ENCODE measurements at places on chromosomes 6 and 20.
A peak's percentile ranks its signal among the peaks of the same experiment; 100 is the strongest.

DNA sequence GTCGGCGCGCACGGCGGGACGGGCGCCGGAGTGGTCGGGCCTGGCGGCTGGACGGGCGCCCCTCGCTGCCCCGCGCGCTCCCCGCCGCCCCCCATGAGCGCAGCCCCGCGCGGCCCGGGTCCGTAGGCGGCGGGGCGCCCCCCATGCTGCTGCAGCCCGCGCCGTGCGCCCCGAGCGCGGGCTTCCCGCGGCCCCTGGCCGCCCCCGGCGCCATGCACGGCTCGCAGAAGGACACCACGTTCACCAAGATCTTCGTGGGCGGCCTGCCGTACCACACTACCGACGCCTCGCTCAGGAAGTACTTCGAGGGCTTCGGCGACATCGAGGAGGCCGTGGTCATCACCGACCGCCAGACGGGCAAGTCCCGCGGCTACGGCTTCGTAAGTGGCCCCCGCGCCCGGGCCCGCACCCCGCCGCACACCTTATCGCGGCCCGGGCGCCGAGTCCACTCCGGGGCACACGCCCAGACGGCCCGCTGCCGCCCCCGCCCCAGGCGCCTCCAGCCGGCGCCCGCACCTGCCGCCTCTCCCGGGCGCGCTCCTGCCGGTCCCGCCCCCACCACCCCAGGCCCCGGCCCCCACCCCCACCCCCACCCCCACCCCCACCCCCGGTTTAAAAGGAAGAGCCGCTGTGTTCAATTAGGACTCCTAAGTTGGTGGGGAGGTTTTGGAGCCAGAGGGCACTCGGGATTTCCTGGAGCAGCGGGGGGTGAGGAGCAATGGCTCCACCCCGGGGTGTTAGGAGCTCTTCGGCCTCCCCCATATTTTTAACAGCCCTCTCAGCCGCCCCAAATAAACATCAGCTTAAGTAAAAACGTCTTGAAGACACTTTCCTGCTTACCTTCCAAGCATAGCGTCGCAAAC, 474 bp downstream of the RBM38 start:
- no peak for DNase-seq

DNA sequence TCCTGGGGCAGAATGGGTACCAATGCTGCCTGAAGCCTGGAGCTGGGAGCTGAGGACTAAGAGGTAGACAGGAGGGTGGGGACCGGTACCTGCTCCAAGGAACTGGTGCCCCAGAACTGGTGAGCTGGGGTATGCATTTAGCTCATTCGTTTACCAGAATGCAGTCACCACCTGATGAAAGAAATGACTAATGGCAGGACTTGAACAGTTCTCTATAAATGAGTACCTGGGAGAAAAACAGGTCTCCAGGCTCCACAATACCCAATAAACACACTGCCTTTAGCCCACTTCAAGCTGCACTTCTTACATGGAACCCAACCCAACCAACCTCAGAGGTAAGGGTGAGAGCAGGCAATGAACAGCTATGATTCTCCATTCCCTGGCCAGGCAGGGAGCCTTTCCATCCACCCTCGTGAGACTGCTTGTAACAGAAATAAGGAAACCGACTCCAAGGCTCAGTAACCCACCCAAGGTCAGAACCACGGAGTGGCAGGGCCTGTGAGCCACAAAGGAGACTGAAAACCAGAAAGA, 15.4 kb downstream of the FKBP1A start:
- DNase-seq, result no peak

GRCh38 chr6:155517294-155517693, 61.7 kb upstream of the NOX3 start:
- no peak for DNase-seq

DNA sequence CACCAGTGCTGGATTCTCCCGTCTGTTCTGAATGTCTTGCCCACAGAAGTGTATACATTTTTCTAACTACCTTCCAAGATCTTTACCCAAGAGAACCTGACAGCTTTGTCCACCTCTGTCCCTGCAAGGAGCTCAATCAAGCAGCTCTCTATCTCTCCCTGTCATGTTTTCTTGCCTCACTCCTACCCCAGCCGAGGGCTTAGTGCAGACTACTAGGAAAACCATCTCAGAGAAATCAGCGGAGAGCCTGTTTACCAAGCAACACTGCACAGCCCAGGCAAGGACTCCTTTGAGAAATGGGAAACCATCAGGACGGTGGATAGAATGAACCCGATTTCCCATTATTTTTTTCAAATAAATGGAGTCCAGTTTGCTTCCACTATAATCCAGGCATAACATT, 250.7 kb upstream of the JARID2 start:
- no peak for DNase-seq

GRCh38 chr20:51372176-51372803, 170.2 kb downstream of the NFATC2 start:
- peak; percentile 46 for DNase-seq

DNA sequence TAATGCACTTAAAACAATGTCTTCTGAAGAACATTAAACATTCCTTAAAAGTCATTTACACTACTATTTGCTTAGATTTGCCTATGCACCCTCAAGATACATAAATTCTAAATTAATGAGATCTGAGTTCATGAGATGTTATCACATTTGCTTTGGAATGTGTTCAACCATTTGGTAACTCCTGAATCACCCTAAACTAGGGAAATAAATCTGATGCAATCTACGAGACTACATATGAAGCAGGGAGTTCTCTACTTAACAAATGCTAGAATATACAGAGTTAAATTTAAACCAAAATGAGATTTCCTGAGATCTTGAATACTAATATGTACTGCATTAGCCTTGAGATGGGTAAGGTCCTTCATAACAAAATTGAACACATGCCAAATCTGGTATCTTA, 170.1 kb downstream of the CLIC5 start:
- DNase-seq, result no peak

GRCh38 chr6:99501762-99502161, 13.5 kb downstream of the USP45 start:
- DNase-seq, result no peak

DNA sequence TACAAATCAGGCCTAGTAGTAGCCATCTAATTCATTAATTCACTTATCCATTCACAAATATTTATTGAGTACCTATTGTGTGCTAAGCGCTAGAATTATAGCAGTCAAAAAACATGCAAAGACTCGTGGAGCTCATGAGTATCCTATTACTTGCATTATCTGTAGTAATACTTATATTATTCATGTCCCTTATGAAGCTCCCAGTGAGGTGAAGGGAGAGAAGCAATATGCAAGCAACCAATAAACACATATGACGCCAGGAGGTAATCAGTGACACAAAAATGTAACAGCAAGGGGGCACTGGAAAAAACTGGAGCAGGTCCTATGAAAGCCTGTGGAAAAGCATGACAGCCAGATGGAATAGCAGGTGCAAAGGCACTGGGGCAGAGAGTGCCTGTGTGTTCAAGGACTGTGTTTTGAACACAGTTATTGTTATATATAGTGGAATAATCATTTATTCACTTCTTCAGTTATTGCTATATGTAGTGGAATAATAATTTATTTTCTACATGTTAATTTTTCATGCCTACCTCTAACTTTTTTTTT, 109.5 kb downstream of the KIF13A start:
- no peak for DNase-seq

GRCh38 chr20:24700166-24700860, 230.9 kb downstream of the SYNDIG1 start:
- no peak for DNase-seq

DNA sequence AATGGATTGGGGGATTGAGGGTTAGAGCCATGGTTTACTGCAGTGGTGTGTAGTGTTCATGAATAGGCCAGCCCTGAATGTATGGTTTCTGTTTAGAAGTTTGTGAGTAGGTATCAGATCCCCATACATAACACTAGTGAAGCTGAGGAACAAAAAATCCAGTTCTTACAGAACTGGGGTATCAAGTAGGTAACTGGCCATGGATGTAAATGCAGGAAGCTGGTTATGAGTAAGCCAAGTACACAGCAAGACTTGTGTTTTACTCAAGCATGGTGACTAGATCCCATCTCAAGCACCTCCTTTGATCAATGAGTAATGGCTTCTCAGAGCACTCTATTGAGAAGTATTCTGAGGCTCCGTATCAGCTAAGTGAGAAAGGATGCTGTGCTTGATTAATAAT, 613.7 kb upstream of the FLRT3 start:
- no peak for DNase-seq

DNA sequence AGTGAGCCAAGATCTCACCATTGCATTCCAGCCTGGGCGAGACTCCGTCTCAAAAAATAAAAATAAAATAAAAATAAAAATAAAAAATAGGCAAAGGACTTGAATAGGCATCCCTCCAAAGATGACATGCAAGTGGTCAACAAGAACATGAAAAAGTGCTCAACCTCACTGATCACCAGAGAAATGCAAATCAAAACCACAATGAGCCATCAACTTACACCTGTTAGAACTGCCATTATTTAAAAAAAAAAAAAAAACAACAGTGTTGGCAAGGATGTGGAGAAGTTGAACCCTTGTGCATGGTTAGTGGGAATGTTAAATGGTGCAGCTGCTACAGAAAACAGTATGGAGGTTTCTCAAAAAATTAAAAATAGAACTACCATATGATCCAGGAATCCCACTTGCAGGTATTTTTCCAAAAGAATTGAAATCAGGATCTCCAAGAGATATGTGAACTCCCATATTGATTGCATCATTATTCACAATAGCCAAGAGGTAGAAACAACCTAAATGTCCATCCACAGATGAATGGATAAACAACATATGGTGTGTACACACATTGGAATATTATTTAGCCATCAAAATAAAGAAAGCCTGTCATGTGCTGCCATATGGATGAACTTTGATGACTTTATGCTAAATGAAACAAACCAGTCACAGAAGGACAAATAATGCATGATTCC, 2.8 kb downstream of the C20orf203 start:
- DNase-seq, result no peak

DNA sequence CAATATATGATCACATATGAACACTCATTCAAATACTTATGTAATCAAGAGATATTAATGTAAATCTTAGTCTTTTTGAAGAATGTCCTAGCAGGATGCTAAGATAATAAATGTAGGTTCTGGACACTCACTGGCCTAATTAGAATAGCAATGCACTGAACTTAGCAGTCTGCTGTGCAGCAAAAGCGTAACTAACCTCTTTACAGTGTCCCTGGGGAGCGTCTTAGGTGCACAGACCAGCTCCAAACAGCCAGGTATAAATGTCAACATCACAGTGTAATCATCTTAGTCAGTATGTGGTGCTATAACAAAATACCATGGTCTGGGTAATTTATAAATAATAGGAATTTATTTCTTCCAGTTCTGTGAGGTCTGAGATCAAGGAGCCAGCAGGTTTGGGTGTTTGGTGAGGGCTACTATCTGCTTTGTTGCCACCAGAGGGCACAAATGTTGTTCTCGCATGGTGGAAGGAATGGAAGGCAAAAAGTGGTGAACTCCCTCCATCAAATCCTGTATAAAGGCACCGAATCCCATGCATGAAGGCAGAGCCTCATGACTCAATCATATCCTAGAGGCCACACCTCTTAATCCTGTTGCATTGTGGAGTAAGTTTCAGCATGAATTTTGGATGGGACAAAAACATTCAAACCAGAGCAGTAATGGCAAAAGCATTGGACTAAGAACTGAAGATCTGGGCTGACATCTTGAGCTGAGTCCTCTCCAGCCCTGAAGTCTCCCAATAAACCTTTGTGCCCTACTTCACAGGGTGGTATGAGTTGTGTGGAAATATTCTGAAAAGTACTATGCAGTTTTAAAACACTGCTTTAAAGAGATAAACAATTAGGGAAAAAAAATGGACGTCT, 41.8 kb upstream of the FOXO3 start:
- no peak for DNase-seq

DNA sequence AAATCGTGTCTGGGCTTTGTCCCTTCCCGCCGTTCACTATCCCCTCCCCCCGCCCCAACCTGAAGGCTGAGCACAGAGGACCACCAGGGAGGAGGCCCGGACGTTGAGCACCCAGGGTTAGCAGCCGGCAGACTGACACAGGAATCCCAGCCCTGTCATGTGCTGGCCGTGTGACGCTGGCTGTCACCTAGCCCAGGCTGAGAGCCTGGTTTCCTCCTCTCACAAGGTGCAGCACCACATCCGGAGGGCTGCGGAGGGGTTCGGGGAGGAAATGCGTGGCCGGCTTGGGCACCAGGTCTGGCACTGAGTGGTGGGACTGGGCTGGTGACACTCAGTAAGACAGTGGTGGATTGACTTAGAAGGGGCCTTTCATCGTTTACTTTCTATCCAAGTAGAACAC, 4.6 kb upstream of the LSM14B start:
- DNase-seq, result no peak

DNA sequence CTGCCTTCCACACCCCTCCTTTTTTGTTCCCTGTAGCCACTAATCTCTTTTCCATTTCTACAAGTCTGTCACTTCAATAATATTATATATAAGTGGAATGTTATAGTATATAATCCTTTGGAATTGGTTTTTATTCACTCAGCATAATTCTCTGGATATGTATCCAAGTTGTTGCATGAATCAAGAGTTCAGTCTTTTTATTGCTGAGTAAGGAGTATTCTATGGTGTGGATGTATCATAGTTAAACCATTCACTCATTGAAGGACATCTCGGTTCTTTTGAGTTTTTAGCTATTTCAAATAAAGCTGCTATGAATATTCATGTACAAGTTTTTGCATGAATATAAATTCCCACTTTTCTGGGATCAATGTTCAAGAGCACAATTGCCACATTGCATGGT, 69.5 kb upstream of the TASP1 start:
- DNase-seq, result no peak

- DNase-seq, result no peak
Measured at GRCh38 chr6:137843211-137843610, 23.8 kb upstream of the TNFAIP3 start.

DNA sequence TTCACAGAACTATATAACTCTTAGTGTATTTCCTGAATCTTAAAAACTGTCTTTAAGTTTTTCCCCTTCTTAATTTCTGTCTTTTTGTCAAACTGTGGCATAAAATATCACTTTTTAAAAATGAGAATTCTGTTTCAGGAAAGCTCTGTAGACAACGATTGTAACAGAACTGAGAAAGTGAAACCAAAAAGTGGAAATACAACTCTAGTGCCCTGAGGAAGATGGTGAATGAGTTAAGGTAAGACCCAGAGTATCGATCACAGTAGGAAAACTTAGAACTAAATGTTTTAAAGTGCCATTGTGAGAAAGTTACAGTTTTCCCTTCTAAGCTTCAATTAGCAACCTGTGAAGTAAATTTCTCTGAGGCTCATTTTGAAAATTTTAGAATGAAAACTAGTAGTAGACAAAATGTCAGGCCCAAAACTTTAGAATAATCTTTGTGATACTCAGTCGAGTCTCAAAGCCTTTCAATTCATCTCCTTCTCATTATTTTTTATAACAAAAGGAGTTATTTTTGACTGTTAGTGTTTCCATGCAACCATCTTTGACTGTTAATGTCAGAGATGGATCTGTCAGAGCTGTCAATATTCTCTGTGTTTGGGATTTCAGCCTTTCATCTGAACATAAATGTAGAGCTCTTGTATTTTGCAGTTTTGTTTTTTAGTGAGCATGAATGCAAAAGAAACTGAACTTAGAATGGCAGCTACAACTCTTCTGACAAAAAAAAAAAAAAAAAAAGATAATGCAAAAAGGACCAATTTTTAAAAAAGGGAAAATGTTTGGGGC, 19.0 kb upstream of the TRDN start:
- no peak for DNase-seq
